Stimulated activated CD4-positive, alpha-beta T cell treated with anti-CD3 and anti-CD28 coated beads, Interleukin-1b, Interleukin-23, amount 100 ng/mL, for 1 hour (primary cell): ENCODE measurements at places on chromosomes 4 and X.

GRCh38 chr4:3066836-3067400, 7.4 kb downstream of the HTT-AS start:
- no peak for DNase-seq

DNA sequence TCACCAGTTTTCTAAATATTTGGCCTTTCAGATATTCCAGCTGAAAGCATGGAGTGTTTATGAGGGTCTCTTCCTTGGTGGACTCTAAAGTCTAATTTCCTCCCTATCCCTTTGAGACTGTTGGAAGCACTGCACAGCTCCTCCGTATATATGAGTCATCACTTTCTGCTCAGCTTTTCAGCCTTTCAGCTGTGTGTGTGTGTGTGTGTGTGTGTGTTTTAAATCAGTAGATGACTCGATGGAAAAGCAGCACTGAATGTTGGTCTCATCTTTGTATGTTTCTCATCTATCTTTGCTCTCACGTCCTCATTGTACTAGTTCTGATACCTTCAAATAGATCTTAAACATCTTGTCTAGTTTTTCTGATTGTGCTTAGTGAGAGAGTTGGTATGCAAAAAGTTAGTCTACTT, 81.6 kb downstream of the ZFX start:
- no peak for DNase-seq

GRCh38 chr4:165328708-165329107, 1.2 kb downstream of the MSMO1 start:
- DNase-seq, result no peak

GRCh38 chr4:151540728-151541388, 131.9 kb downstream of the FHIP1A start:
- no peak for DNase-seq

DNA sequence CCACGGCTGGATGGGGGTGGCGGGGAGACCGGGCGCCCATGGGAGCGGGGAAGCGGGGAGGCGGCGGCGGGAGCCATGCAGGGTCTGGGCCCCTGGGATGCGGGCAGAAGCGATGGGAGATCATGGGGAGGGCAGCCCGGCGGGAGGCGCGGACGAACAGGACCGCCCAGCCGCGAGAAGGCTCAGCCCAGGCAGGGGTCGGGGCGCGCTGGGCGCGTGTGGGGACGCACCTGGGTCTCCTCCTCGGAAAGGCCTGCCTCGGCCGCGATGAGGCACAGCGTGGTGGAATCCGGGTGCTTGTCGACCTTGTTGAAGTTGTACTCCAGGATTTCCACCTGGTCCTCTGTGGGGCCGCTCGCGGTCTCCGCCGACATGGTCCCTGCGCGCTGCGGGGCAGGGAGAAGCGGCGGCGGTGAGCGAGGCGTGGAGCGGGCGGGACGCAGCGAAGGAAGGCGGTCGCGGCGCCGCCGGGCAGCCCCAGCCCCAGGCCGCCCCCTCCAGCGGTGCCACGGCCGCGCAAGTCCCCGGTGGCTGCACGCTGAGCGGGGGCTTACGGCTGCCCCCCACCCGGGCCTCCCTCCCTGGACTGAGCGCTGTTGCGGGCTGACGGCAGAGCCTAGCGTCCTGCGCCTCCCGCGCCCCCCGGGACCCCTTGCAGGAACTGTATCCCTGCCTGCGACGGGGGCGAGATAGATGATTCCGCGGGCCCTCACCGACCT, 25.3 kb downstream of the HOPX start:
- DNase-seq, result no peak

GRCh38 chr4:54227256-54228055, 1.6 kb upstream of the PDGFRA start:
- DNase-seq, result no peak

DNA sequence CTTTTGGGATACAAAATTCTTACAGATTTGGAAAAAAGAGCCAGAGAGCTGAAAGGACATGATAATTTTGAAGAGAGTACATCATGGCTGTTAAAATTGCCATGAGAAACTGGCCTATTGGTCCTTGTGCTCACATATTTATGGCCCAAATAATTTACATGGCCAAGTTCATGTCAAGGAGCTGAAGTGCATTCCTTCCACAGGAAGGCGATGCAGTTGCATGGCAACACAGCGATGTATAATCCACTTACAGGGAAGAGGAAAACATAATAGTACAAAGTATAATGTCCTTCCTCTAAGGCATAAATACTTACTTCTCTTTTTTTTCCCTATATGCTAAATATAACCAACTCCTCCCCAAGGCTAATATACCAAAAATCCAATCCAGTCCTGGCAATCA, 914.5 kb upstream of the AGA start:
- no peak for DNase-seq

- no peak for DNase-seq
Observed at GRCh38 chr4:7270121-7270520, 77.8 kb downstream of the SORCS2 start.

GRCh38 chr4:145709336-145709735, 29.4 kb downstream of the C4orf51 start:
- DNase-seq, result no peak
